ENCODE measurements at places on chromosomes 13 and 19.

- no peak for DNase-seq
Measured at GRCh38 chr13:100106705-100107104, 17.8 kb downstream of the PCCA start.

DNA sequence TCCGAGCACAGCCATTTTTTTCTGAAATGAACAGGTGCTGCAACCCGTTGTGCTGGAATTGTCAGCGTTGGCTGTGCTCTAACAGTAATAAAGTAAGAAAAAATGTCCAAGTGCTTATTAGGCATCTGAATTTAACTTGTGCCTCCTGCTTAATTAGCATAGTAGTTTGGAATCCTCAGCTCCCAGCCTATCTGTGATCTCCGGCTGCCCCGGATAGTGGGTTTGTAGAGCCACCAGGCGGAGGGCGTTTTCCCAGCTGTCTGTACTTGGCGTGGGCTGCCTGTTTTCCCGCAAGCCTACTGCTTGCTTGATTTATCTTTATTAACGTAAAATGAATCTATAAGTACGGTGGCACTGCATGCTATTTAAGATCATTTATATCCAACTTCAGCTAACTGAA is 137.9 kb downstream of the MTUS2 start:
- no peak for DNase-seq

GRCh38 chr13:46389457-46390451 is 2.7 kb upstream of the RUBCNL start:
- no peak for DNase-seq

GRCh38 chr13:26721251-26722121 is 39.1 kb downstream of the GPR12 start:
- no peak for DNase-seq

DNA sequence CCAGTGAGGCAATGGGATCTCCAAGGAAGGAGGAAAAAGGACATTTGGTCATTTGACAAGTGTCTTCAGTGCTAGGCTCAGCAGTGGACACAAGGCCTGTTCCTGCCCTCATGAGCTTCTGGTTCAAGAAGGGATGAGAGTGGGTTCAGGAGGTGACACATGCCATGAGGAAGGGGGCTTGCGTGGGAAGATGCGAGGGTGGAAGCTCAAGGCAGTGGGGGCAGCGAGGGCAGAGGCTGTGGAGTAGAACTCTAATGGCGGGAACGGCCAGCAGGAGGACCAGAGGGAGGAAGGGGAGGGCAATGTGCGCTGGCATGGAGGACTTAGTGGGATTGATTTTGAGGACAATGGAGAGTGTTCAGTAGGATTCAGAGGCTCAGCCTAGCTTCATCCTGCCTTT is 3.3 kb downstream of the PIK3R2 start:
- no peak for DNase-seq

All from activated T-helper 1 cell treated with anti-CD3 and anti-CD28 coated beads, Interleukin-2, amount 50 U/mL, for 16 hours (primary cell).